ENCODE measurements at places on chromosomes 7 and 10.

- DNase-seq = no peak
Observed at GRCh38 chr10:70175516-70175915, 5.2 kb upstream of the SAR1A start.

DNA sequence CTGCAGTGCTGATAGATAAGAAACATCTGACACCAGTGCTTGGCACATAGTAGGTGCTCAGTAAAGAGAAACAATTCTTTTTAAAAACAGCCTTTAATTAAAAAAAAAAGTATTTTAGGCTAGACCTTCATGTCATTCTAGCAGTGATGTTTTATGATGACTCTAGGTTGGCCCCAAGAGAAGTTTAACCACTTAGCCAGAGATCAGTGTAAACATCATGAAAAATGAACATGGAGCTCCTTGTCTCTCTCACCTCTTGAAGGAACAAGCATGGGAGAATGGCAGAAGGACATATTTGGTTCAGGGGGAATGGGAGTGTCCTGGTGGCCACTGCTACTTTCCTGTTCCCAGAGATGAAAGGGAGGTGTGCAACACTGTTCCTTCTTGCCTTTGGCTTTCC lies 641.0 kb downstream of the LRMDA start:
- DNase-seq = no peak

- no peak for DNase-seq
Observed at GRCh38 chr10:17146892-17147291, 17.3 kb upstream of the CUBN start.

DNA sequence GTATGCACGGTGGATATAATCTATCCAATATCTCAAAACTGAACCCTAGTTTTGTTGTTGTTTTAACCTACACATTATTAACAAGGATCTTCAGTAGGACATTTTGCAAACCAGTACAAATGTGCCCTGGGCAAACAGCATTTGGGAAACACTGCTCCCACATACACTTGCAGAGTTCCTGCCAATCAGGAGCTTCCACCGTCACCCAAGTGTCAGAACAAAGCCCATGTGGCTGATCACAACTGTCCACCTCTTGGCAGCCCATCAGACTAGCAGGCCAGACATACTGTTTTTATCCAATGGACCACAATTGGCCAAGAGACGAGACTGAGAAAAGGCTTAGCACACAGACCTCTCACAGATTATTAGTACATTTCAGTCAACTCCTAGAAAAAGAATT lies 200.4 kb downstream of the FAM107B start:
- no peak for DNase-seq

- no peak for DNase-seq
Observed at GRCh38 chr10:101772895-101773761, 2.8 kb downstream of the FGF8 start.

GRCh38 chr7:83040484-83040883 lies 122.2 kb downstream of the PCLO start:
- no peak for DNase-seq

DNA sequence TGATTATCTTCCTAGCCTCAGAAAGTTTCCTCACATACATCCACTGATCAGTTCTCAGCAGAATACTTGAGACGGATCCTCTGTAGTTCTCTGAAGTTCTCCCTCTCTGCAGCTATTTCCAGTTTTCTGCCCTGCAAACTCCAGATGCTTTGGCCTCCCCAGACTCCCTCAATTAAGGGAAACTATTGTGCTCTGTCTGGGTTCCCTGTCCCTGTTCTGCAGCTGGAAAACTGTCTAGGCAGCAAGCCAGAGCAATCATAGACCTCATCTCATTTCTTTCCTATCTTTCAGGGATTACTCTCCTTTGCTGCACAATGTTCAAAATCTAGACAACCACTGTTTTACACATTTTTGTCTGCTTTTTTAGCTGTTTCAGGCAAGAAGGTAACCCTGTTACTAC lies 9.2 kb downstream of the MICU1 start:
- DNase-seq = no peak

GRCh38 chr7:108455551-108455997 lies 662 bp downstream of the NRCAM start:
- peak; percentile 60 for DNase-seq

DNA sequence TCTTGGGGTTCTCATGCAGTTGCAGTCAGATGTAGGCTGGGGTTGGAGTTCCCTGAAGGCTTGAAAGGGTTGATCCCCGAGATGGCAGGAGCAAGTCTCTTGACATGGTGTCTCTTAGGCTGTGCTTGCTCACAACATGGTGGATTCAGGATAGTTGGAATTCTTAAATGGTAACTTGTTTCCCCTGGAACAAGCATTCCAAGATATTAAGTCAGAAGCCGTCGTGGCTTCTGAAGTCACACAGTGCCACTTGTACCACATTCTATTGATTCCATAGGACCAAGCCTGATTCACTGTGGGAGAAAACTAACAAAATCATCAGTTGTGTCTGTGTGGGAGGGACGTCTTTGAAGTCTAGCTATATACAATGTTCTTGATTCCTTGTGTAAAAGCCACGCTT lies 3.5 kb upstream of the SLC35B4 start:
- DNase-seq = no peak

DNA sequence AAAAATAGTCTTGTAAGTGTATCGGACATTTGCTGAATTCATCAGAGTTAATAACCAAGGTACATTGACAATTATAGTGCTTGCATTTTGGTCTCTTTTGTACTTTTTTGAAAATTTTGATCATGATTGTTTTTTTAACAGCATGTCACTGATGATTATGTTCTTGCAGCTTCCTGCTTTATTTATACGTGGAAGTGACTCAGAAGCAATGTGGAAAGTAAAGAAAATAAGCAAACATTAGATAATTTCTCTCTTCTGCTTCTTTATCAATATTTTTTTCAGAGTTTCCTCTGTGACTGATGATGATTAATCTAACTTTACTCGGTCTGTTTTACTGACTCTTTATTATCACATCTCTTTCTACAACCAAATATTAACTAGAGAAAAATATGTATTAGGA lies 1351.9 kb downstream of the REEP3 start:
- DNase-seq = no peak

GRCh38 chr10:46223064-46223480 lies 63.7 kb upstream of the ANTXRL start:
- no peak for DNase-seq
